ENCODE measurements at places on chromosomes 16 and 17.

DNA sequence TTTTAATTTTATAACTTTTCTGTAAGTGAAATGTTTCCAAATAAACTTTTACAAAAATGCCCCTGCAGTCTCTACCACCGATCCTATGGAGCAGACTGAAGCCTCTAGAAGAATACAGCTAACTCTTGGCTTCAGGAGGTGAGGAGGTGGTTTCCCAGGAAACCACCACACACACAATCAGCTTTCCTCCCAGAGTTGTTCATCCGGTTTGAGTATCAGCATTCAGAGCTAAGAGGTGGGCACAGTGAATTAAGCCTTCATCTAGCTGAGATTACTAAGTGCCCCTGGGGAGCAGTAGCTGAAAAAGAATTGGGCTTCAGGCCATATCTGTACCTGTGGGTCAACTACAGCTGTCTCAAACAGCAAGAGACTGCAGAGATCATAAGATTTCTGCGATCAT lies 139.7 kb downstream of the AATF start:
- DNase-seq: no peak

DNA sequence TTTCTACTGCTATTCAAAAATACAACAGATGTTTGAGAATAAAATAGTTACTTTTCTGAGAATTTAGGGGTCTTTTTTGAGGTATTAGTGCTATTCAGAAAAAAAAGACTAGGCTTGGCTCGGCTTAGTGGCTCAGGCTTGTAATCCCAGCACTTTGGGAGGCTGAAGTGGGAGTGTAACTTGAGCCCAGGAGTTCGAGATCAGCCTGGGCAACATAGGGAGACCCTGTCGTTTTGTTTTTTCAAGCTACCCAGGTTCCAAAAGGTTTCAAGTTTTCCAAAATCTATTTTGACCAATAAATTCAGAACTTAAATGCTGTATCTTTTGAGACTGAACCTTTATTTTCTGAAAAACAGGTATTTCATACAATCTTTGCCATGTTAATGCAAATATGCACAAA lies 3.2 kb upstream of the ARL6IP1 start:
- no peak for DNase-seq

DNA sequence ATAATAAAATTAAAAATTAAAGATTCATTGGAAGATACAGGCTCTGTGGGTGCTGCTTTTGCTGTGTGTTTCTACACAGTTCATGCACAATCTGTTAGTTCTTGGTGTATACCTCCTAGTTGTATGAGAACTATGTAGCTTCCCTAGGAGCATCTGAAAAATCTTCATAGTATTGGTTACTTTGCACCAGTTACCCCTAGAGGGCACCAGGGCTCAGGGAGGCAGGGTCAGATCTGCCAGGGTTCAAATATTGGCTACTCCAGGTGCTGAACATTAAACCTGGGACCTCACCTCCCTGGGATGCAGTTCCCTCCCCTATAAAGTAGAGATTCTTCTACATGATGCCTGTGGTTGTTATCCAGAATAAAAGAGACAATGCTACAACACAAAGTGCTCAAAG lies 583.0 kb upstream of the CDH11 start:
- no peak for DNase-seq

DNA sequence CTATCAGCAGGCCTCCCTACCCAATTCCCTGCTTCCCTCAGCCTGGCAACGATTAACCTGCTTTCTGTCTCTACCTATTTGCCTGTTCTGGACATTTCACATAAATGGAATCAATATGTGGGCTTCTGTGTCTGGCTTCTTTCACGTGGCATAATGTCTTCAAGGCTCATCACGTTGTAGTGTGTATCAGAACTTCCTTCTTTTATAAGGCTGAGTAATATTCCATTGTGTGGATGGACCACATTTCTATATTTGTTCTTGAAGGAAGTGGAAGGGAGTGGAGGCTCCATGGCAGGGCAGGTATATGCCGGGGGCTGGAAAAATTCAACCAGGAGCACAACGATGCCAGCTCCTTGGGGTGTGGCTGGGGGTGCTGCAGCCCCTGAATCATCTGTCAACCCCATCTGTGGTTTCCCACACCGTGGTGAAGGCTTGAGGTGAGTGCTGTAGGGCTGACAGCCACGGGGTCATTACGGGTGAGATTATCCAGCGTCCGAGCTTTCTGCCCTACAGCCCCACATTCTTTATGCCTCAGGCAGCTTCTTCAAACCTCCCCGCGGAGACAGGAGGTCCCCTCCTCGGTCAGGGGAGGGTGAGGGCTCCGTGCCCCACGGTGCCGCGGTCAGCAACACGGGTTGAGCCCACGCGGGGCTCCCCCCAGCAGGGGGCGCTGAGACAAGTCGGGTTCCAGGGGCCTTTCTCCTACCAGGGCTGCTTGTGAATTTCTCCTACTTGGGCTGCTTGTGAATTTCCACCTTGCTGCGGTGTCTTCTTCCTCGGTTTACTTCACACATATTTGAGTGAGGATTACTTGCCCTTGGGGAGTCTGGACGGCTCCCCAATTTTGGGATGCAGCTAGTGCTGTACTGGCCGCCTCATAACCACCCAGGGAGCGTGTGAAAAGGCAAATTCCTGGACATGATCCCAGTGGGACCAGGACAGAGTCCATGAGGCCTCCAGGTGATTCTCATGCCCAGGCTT lies 18.3 kb upstream of the WFIKKN2 start:
- no peak for DNase-seq

- peak; percentile 67 for DNase-seq
Observed at GRCh38 chr16:83807710-83808572, at the start of gene HSBP1. HSBP1 (plus strand) TSS chr16:83807978; CDS start chr16:83808077, 99 bp downstream.

DNA sequence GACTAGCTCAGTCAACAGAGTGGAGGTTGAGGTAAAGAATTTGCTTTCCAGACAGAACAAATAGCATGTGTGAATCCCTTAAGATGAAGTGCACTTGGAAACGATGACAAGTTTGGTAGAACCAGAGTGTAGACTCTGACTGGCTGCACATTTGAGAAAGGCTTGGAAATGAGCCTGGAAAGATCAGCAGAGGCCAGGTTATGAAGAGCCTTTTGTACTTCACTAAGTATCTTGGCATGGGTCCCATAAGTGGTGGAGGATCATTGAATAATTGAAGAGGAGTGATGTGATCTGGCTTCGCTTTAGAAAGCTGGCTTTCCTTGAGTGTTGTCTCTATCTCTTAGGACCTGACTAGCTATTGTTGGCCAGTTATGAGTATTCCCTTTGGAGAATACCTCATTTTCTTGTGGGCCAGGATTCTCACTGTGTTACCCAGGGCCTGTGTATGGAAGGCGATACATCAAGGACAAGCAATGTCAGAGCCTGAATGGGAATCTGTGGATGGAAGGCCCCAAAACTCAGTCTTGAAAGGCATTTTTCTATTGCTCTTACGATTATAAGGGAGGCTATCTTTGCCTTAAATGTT lies 329.8 kb downstream of the UTP18 start:
- no peak for DNase-seq

- DNase-seq: no peak
Observed at GRCh38 chr17:57567251-57567650, 177.8 kb downstream of the CCDC182 start.

DNA sequence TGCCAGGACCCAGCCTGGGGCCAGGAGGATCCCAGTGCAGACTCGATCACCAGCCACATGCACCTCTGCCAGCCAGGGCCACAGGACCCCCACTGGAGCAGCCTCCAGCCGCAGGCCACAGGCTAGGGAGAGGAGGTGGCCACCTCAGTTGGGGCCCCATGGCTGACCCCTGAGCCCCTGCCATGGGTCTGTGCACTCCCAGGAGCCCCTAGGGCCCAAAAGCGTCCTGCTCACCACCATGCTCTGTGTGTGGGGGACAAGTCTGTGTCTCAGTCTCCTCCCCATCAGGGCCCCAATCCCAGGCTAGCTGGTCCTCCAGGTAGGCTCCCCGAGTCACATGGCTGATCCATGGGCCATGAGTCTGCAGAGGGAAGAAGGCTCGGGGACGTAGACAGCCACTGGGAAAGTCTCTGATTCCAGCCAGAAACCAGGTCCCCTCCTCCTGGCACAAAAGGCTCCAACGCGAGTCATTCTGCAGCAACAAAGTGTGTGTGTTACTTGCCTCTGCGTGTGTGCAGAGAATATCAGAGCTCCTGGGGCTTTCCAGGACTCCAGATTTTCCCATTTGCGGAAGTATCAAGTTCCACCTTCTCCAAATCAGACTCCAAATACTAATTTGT lies 6.1 kb upstream of the PRSS8 start:
- DNase-seq: no peak

GRCh38 chr16:84043486-84044117 lies 1.0 kb upstream of the SLC38A8 start:
- no peak for DNase-seq

- no peak for DNase-seq
Observed at GRCh38 chr16:14641926-14642325, 9.2 kb downstream of the BFAR start.

- no peak for DNase-seq
Observed at GRCh38 chr16:69406780-69407331, 17.6 kb upstream of the CYB5B start.

GRCh38 chr16:85894266-85894665 lies 4.7 kb upstream of the IRF8 start:
- no peak for DNase-seq
